ENCODE measurements at places on chromosomes 4 and X. TPM values are rescaled to one million over a fixed set of nuclear protein-coding genes. Genes with fewer than 3 reads are reported as not detected.
A peak's percentile ranks its signal among the peaks of the same experiment; 100 is the strongest.

- DNase-seq: peak; percentile 62
Measured at GRCh38 chrX:56783450-56783831, 54.4 kb downstream of the NBDY start.

Gene ODAPH
- total RNA-seq: not detected

DNA sequence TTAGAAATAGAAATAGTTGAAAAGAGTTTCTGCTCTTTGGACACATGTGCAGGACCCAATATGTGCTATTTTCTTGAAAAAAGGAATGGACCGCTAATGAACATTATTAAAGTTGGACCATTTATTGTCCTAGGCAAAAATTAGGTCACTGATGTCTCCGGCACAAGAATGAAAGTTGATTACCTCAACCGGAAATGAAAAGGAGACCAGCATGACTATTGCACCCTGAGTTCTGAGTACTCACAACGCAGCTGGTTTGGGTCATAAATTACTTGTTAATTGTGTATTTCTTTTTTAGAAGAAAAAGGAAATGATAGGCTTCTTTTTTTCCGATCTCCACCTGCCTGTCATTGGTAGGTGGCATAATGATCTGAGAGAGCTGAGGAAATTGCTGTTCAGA is 232.7 kb downstream of the ARHGAP24 start:
- DNase-seq: no peak

DNA sequence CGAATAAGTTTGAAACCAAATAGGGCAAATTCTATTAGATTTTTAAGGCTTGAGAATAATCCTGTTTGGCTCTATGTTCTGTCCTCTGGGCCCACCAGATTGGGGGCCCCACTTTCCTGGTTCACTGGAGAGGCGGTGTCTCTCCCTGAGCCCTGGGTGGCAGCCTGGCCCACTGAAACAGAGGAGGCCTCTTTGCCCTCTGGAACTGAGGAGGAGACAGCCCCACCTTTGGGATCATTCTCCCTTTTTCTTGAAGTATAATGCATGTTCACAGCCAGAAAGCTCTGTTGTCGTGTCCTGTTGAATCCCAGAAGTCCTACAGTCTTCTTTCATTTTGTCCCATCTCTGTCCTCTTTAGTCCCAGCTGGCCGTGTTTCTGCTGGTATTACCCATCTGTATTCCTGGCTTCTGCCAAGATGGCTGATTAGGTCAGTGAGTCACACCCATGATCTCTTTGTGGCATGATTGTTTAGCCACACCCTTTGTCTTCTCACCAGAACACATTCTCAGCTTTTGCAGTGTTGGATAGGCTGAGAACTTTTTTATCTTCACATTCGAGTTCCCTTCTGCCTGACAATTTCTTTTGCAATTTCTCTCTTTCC is 8.1 kb upstream of the TBC1D25 start:
- DNase-seq: no peak

Gene GPRIN3
- 22.9 TPM for total RNA-seq

DNA sequence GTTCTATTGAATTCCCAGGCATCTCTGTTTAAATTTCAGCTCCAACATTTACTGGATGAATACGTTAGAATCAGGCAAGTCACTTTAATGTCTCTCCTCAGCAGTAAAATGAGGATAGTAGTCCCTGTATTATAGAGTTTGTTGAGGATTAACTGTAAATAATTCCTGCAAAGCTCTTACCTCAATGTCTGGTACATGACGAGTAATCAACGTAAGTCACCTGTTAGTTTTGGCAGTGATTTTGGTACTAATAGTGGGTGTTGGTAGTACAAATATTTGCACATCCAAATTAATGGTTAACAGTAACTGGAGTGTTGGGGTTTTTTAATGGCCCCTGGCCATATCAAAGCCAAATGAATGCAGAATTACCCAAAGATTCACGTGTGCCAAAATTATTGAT is 189.8 kb upstream of the GALNT7 start:
- no peak for DNase-seq

DNA sequence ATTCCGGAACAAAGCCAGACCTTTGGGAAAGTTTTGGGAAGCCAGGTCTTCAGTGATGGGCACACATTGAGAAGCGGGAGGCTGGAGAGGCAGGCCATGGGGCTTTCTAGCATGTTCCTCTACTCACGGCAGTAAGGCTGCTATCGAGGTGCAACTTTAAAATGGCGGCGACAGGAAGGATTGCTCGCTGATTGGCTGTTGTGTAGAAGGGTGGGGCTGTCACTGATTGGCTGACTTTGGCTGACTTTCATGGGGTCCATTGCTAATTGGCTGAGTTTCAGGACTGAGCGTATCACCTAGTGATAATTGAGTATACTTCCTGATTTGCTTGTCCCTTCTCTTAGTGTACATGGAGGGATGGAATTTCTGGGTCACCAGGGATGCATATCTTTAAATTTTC is 19.7 kb upstream of the GLOD5 start:
- no peak for DNase-seq

Gene GYPB
- not detected for total RNA-seq

GRCh38 chr4:74033739-74034138 is 4.8 kb downstream of the CXCL3 start:
- DNase-seq: no peak

DNA sequence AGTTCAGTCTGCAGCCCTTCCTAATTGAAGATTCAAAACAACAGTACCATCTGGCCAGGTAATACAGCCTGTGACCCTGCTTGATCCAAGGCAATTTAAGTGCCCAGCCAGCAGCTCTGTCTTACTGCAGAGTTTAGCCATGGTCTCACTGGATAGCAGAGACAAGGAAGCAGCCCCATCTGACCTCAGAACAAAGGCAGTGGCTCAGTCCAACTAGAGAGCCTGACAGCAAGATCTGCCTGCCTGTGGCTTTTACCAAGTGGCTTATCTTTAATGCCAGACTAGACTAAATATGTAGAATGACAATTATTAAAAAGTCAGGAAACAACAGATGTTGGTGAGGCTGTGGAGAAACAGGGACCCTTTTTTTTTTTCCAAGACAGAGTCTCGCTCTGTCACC is 293.4 kb downstream of the DTHD1 start:
- DNase-seq: no peak

Gene EMCN
- 43.6 TPM for total RNA-seq

- no peak for DNase-seq
Measured at GRCh38 chrX:17747692-17748091, 10.4 kb downstream of the SCML1 start.

- no peak for DNase-seq
Measured at GRCh38 chrX:154412468-154412867, 1.1 kb downstream of the TAFAZZIN start.

- no peak for DNase-seq
Measured at GRCh38 chr4:53011259-53011905, 149.3 kb downstream of the RASL11B start.

DNA sequence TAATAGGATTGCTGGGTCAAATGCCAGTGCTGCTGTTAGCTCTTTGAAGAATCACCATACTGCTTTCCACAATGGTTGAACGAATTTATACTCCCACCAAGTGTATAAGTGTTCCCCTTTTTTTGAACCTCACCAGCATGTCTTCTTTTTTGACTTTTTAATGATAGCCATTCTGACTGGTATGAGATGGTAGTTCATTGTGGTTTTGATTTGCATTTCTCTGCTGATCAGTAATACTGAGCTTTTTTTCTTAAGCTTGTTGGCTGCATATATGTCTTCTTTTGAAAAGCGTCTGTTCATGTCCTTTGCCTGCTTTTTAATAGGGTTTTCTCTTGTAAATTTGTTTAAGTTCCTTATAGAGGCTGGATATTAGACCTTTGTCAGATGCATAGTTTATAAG is 14.8 kb downstream of the USP38 start:
- DNase-seq: no peak

DNA sequence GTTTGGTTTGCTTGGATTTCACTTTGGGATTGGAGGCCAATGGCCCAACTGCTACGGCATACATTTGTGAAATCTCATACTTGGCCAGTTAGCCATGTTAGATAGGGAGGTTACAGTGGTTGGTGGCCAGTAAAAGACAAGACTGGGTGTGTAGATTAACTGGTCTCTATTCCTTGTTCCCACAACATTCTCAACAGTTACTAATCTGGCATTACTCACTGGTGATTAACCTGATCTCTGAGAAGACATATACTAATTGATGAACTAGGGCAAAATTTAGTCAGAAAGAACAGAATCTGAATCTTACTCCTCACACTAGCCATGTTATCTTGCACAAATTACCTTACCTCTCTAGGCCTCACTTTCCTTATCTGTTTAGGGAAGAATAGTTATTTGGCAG is 33.4 kb downstream of the GATB start:
- no peak for DNase-seq

- no peak for DNase-seq
Measured at GRCh38 chrX:72073633-72074032, 58.1 kb downstream of the RTL5 start.

GRCh38 chr4:1290165-1290977 is 680 bp downstream of the MAEA start:
- DNase-seq: no peak

GRCh38 chrX:76148041-76148665 is 24.7 kb upstream of the PBDC1 start:
- DNase-seq: no peak

DNA sequence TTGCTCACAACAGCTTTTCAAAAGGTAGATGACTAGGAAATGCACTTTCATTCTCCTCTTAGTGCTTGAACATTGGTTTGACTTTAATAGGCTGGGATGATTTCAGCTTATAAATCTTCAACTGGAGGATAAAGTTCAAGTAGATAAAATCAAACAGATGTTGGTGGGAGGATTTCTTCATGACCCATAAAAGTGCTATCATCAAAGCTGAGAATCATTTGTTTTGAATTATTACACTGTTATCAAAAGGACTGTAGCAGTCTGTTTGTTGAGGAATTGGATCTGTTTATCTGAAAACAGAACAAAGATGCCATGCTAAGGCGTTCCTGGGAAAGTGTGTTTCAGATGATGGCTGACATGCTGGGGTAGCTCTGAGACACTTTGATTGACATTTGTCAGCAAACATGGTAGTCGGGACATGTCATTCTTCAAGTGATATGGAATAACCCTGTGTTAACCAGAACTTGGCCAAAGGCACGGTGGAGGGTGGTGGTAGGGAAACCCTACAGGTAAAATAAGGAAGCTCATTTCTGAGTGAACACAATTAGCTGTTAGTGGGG is 304.0 kb upstream of the PITX2 start:
- DNase-seq: no peak

GRCh38 chr4:21544955-21545354 is 403.6 kb downstream of the KCNIP4 start:
- DNase-seq: no peak

Gene CENPVL3
- total RNA-seq: not detected

GRCh38 chr4:10619855-10620254 is 64.7 kb downstream of the CLNK start:
- DNase-seq: no peak

GRCh38 chr4:173194157-173194556 is 25.5 kb downstream of the GALNT7 start:
- no peak for DNase-seq

DNA sequence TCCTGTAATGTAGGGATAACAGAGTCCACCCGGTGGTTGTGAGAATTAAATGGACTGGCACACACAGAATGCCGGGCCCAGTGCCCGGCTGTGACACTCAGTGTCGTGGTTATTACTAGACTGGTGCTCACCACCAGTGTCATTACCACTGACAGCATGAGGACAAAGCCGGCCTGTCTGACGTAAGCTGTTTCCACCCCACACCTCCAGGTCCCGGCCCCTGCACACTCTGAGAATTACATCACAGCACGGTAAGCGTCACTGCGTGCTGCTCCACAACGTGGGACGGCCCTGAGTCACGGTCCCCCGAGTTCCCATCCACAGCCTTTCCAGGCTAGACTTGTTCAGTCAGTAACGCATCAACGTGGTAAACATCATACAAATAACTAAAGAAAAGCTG is 22.9 kb downstream of the FAT1 start:
- no peak for DNase-seq

DNA sequence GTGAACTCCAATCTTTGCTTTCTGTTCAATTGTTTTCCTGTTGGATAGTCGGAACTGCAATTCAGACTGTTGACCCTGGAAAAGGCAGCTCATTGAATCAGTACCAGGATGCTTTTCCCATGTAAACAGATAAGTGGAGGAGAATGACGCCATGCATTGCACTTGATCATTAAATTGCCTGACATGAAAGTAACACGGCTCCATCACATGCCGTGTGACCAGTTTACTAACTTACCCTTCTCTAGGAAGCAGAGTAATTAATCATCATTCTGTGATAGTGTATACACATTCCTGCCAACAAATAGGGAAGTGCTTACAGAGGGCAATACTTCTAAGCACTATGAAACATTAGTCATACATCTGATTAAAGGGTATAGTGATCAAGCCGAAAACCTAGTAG is 101.4 kb downstream of the PPARGC1A start:
- no peak for DNase-seq

DNA sequence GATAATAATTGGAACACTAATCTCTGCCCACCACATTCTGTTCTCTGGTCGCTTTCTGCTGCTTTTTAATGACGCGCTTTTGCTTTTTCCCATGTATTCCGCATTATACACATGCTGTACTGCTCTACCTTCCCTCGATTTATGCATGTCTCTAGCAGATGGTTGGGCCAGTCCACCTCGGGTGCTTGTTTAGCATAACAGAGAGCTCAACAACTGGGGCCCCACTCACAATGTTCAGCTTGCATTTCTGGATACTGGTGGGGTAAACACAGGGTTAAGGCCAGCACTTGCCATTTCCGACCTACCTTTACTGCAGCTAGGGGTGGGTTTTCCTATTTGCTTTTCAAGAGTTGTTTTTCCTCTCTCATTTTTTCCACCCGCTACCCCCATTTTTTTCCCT is 255.8 kb downstream of the SOX3 start:
- no peak for DNase-seq

DNA sequence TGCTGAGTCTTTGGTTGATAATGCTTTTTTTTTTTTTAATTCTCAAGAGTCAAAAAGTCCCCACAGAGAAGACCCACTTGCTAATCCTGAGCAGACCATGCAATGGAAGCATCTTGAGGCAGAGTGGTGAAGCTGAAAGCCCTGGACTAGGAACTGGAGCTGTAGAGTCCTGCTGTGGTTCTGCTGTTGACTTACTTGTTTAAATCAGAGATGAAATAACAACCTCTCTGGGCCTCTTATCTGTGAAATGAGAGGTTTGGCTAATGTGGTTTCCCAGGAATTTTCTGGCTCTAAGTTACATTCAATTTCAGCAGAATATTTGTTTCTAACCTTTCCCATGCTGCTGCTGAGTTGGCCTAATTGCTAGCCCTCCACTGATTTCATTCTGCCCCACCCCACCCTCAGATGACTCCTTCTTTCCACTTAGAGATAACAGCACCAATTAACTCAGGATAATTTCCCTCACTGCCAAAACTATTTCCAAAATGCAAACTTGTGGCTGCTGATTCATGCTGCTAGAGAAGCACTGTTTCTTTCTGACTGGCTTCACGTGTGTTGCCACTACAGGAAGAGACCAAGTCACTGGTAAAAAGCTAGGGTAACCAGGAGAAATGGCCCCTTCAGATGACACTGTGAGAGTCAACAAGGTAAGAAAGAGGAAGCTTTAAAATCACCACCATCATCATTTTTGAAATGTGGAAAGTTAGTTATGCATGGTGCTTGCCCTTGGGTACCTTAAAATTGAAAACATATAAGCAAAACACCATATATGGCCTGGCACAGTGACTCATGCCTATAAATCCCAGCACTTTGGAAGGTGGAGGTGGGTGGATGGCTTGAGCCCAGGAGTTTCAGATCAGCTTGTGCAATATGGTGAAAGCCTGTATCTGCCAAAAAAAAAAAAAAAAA is 326.4 kb downstream of the DCHS2 start:
- no peak for DNase-seq

Gene GABRE
- 20.7 TPM for total RNA-seq

- no peak for DNase-seq
Measured at GRCh38 chrX:152908486-152908885, 10.6 kb downstream of the ZNF185 start.
